ENCODE measurements at places on chromosomes 1 and 21.

DNA sequence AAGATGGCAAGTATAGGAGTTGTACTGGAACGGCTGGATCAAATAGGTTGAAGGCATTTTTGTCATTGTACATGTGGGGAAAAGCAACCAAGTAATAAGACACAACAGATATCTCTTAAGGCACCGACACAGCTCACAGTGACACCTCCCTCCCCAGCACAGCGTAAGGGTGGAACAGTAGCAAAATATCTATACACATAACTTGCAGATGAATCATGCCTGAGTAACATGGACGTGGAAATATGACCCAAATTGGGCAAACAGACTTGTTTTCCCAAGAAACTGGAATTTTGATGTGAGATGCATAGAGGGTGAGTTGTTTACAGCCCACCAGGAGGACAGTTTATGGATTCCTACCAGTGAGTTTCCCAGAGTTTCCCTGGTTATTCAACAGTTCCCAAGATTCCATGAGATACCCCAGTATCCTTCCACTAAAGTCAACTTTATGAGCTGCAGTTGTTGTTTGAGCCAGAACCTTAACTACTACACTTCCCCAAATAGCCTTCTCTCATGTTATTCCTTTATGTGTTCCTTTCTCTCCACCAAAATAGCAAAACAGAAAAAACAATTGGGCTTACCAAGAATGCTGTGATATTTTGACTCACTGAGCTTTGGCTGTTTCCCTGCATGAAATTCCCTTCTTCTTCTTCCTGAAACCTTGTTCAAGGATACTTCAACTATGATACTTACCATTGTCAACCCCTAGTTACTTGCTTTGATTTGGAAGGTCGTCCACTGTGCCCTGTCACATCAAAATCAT is 7.1 kb upstream of the DR1 start:
- DNase-seq = no peak

DNA sequence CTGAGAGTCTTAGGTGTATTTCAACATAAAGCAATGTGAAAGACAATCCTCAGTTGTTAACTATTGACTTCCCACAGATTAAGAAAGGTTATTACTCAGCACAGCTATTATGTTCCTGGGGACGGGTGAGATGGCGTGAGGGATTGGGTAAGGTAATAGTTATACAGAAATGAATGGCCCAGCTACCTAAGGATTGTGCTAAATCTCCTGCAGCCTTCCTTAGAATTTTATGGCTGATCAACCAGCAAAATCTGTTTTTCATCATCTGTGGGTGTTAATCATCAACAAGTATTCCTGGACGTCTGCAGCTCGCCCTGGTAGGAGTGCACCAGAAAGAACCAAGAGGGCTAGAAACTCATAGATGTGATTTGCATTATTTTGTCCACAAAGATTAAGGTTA is 146.0 kb upstream of the IVNS1ABP start:
- DNase-seq = no peak

DNA sequence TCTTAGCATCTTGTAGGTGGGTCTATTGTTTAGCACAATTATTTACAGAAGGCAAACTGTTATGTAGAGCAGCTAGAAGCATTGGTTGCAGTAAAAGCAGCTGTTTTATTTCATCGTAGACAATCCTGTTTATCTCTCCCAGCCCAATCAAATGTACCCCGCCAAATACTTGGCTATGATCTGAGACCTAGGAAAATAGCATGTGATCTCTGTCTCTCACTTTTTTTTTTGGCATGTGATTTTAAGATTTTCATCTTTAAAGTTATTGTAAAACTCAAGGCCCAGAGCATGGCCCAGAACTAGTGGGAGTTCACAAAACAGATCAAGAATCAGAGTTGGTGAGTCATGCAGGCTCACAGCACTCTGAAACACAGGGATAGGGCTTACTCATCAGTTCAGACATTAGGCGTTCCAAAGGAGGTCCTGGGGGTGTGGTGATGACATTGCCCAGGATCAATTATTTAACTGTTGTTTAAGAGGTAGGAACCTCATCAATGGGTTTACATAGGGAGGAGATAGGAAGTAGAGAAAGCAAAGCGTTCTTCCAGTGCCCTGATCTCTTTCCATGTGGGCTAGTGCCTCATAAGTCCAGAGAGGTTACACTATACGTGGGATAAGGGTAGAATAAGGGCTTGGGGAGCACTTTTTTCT is 40.2 kb downstream of the TBX19 start:
- DNase-seq = no peak

DNA sequence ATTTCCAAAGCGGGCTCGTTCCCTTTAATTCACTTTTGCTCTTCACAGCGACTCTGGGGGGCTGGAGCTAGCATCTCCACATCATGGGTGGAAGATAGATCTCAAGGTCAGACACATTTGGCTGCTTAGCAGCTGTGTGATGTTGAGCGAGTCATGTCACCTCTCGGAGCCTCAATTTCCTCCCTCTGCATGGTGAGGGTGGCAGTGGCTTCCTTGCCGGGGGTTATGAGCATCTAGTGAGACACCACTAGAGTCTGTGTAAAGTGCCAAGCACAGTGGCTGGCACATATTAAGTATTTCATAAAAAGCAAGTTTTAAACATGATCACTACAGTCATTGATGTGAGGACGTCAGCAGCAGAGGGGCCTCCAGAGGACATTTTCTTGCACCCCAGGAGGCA is 16.9 kb upstream of the ECE1 start:
- no peak for DNase-seq

GRCh38 chr1:203663821-203664220 is 37.2 kb downstream of the ATP2B4 start:
- no peak for DNase-seq

DNA sequence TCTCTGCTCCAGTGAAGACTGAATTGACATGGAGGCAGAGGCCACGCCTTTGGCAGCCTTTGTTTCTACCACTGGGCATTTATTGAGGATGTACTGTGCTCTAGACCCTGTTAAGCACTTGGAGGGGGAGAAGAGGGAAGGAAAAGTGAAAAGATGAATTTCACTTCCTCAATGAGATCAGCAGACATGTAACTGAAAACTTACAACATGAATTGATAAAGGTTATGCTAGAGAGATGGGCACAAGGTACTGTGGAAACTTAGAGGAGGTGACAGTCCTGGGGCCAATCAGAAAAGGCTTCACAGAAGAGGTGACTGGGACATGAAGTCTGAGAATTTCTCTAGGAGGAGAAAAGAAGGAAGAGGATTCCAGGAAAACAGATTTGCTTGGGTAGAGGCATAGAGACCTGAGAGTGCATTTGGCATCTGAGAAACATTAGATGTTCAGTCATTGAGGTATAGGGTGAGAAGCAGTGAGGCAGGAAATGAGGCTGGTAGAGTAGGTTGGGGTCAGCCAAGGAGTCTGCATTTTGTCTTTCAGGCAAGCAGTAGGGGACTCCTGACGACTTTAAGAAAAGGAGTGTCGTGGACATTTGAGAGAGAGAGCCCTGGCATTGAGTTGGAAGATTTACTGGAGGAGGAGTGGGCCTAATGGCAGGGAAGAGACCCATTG is 113.0 kb downstream of the SYT2 start:
- no peak for DNase-seq

DNA sequence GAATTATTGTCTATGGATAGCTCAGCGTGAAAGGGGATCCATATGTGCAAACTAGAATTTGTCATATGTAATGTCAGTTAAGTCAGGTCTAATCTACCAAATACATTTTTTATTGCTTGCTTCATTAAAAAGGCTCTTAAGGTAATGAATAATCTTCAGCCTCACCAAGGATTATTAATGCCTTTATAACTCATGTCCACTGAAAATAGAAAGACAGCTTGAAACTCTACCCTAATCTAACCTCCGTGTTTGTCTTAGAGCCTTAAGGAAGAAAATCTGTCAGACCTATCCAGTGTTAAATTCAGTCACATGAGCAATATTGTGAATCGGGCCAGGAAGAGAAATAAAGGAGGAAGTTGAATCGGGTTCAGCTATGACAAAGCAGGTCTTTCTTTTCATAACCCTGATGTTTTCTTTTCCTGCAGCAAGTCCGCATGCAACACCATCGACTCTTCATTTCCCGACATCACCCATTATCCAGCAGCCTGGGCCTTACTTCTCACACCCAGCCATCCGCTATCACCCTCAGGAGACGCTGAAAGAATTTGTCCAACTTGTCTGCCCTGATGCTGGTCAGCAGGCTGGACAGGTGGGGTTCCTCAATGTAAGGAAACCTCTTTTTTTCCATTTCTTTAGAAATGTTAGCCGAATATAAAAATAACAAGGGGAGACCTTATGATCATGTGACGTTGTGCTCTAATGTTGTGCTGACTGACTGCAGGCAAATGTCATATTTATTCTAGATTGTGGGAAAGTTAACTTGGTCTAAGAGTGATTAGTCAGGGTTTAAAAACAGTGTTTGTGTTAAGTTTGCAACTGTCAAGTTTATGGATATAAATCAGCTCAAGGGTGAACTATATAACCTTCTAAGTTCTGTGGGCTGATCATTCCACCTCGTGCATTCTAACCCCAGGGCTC is 321.0 kb downstream of the TM2D1 start:
- no peak for DNase-seq

DNA sequence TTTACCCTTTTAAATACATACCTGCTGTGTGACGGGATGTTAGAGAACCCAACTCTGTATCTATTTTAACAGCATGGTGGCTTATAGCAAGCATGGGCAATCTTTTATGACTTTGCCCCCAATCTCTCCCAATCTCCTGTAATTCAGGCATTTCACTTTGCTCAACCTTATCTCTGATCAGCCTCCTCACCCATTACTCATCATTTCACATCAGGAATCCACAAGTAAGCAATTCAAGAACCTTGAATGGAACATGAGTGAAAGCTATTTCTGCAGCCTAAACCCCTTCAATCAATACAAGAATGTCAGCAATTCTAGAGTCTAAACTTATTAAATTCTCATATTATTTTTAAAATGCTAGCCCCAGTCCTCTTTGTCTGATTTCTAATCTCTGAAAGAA is 199.8 kb downstream of the ST6GALNAC3 start:
- DNase-seq = no peak

DNA sequence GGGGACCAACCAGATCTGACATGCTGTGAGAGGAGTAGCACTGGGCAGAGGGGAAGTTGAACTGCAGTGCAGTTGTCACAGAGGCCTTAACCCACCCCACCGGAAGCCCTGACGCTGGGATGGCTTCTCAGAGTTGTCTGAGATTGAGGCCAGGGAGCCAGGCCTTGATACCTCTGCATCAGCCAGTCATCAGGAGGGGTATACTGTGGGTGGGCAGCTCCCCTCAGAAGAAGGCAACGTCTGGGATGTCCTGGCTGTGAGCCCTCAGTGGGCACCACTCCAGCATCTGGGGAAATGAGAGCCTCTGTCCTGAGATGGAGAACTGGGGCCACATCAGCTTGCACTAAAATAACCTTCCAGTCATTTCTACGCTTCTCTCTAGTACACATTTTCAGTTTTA is 47.9 kb upstream of the BCAR3 start:
- DNase-seq = no peak

DNA sequence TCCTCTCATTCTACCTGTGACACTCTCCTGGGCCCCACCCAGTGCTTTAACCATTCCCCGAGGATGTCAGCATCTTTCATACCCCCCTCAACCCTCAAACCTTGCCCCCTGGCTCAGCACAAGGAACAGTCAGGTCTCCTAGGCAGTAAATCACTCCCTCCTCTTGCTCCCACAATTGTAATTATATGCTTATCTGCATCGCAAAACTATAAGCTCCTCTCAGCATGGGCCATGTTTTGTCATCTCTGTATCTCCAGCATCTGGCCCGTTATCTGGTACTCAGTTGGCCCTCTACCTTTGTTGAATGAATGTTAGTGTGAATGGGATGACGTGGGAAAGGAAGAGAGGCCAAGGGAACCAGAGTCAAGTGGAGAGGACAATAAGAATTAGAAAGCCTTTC is 2.8 kb upstream of the ELOVL1 start:
- no peak for DNase-seq

DNA sequence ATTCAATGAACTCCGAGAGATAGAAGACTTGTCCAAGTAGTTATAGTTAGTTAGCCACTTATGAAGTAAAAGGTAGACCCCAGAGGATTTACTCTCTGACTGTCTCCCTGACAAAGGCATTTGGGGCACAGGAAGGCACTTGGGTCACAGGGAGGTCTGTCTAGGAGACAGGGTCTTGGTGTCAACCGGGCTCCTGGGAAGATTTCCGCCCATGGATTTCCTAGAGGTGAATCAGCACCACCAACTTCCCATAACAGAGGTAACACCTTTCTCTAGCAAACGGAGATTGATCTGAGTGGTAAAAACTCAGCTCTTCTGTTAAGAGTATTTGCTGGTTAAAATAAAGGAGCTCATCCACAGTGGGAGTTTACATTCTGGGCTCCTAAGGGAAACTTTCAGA is 16.4 kb downstream of the CCN1 start:
- DNase-seq = no peak

GRCh38 chr1:179079113-179079761 is 2.6 kb upstream of the TOR3A start:
- no peak for DNase-seq

GRCh38 chr21:41091616-41092015 is 76.3 kb upstream of the BACE2 start:
- no peak for DNase-seq

GRCh38 chr1:84991097-84991920 is 5.6 kb downstream of the MCOLN2 start:
- DNase-seq = no peak

- DNase-seq = no peak
These were observed 400 bp upstream of the PGBD2 start for GRCh38 chr1:248905662-248906008.

Measured in stimulated activated CD8-positive, alpha-beta memory T cell treated with anti-CD3 and anti-CD28 coated beads, Interleukin-15, amount 100 ng/mL, for 1 hour (primary cell).